ENCODE measurements at places on chromosomes 3 and 15.

DNA sequence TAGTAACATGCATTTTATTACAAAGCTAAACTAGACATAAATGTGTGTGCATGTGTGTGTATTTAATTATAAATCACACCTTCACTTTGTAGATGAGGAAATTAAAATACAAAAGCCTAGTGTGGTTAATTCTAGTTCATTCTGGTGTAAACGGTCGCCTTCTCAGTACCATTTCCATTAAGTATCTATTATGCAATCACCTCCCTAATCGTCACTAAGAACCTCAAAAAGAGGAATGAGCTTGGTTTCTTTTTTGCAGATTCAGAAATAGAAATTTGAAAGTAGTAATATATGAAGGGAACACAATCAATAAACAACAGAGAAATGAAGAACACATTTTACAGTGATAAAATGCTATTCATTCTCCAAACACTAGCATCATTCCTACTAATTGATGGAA is 233.2 kb downstream of the ZBBX start:
- H3K4me3 ChIP-seq = no peak overlapping the region
- no peaks in the 10 kb centered on the region for H3K36me3 ChIP-seq
- no peaks in the 10 kb centered on the region for H3K4me1 ChIP-seq
- no peak overlapping the region for H3K27ac ChIP-seq

DNA sequence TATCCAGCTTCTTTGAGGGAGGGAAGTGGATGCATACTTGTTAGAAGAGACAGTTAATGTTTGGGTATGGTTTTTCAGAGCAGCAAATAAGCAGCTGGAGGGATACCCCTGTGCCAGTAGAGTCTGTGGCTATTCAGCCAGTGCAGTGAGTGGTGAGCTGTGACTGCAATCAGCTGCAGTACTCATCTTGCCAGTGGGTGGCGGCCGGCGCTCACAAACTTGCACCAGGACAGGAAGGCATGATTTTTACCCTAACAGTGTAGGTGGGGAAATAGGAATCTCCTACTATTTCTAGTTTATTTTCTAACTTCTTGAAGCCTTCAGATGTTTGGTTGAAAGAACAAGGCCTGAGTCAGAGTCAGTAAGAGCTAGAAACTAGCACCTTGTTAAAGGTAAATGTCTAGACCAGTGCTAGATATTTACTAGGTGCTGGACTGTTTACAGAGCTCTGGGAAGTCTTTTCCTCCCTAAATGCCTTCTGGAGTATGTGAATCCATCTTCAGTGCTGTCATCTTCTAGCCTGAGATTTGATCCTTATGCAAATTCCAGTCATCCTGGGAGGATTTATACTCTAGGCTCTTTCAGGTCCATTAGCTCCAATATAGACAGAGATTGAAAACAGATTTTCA is 23.6 kb downstream of the TIMP4 start:
- DNase-seq = peak; percentile 85
- no peak overlapping the region for H3K27ac ChIP-seq
- H3K4me3 ChIP-seq = no peak overlapping the region
- H3K27me3 ChIP-seq = no peaks in the 10 kb centered on the region
- no peaks in the 10 kb centered on the region for H3K4me1 ChIP-seq
- no peaks in the 10 kb centered on the region for H3K36me3 ChIP-seq

DNA sequence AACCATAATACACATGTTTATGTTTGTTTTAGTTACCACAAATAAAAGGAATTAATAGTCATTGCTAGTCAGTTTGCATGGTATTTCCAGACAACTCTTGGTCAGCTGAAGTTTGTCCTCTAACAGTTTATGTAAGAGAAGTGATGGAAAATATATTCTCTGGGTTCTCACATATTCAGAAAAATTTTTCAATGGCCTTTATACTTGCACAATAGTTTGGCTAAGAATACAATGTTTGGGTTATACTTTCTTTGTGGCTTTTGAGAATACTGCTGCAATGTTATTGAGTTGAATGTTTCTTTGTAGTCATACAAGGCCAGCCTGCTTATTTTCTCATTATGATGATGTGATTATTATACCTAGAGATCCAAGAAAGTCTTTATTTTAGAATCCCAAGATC is 133.9 kb downstream of the RAP2B start:
- no peaks in the 10 kb centered on the region for H3K36me3 ChIP-seq
- H3K27me3 ChIP-seq = no peaks in the 10 kb centered on the region
- H3K4me3 ChIP-seq = no peak overlapping the region
- no peak for DNase-seq
- H3K27ac ChIP-seq = no peak overlapping the region
- H3K4me1 ChIP-seq = no peaks in the 10 kb centered on the region

DNA sequence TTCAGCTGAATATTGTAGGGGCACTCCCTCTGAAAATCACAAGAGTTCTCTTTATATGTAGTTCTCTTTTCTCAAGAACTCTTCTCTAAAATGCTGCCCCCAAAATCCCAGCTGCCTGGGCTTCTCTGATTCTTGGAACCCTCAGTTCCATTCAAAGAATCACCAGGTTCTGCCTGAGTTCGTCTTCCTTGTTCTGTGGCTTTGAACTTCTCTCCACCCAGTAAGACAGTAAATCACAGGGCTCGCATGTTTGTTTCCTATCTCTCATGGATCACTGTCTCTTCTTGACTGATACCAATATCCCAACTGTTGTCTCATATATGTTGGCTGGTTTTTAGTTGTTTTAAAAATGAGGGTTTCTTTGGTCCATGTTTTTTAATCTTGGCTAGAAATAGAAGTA is 359.5 kb upstream of the CBLB start:
- no peak overlapping the region for H3K4me3 ChIP-seq
- no peaks in the 10 kb centered on the region for H3K27me3 ChIP-seq
- no peak overlapping the region for H3K27ac ChIP-seq
- H3K4me1 ChIP-seq = no peaks in the 10 kb centered on the region
- DNase-seq = no peak

DNA sequence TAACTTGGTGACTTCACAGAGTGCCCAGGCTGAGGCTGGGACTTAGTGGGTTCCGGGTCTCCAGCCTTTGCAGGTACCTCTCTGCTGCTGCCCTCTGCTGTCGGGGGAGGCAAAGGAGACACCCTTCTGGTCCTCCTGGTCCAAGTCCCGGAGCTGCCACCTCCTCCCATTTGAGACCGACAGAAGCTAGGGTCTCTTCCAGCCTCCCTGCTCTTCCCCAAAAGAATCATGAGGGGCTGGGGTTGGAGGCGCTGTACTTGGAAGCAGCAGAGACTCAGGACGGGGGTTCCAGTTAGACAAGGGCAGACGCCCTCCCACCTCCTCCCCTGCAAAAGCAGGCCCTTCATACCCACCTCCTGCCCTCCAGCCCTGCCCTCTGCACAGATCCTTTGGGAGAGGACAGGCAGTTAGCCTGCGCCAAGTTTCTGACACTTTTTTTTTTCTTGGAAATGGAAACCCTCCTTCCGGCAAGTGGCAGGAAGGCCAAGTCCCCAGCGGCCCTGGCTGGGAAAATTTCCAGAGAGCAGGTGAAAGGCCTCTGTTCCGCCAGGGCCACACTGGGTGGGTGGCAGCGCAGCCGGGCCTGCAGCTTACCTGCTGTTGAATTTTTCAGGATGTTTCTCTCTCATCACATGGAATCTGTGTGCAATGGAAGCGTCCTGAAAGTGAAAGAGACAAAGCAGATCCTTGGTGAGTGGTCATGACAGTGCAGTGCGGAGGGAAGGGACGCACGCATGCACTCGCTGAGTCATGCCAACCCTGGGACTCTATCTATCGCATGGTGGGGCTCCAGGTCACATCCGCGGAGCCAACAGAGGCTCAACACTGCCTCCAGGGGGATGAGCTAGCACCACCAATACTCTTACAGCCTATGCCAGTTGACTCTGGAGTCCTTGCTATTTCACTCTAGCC is 119.9 kb downstream of the DGKG start:
- peak; percentile 49 for DNase-seq
- H3K27ac ChIP-seq = no peak overlapping the region
- H3K4me1 ChIP-seq = peaks cover 4% of the 10 kb centered on the region
- no peaks in the 10 kb centered on the region for H3K27me3 ChIP-seq
- peak overlapping the region; percentile 43 for H3K4me3 ChIP-seq

DNA sequence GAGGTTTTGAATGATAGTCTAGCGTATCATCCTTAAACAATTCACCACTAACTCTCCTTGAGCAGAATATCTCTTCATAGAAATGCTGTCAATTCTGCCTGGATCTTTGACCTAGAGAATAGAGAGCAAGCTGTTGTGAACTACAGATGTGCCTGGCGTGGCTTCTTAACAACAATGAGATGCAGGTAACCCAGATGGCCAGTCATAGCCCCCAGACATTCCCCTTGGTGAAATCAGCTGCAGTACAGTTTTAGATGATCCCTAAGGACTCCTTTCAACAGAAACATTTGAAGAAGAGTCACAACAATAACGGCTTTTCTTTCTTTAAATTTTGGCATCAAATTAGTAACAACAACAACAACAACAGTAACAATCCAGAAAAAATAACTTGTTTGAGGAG is 1041.3 kb downstream of the ROBO1 start:
- no peak overlapping the region for H3K27ac ChIP-seq
- DNase-seq = no peak
- H3K4me3 ChIP-seq = no peak overlapping the region

- no peak overlapping the region for H3K4me3 ChIP-seq
- H3K4me1 ChIP-seq = no peaks in the 10 kb centered on the region
- DNase-seq = no peak
- no peak overlapping the region for H3K27ac ChIP-seq
Observed at GRCh38 chr15:66006986-66007385, 137.7 kb downstream of the RAB11A start.

- H3K27me3 ChIP-seq = no peaks in the 10 kb centered on the region
- H3K27ac ChIP-seq = no peak overlapping the region
- peak; percentile 33 for DNase-seq
- H3K4me3 ChIP-seq = no peak overlapping the region
Observed at GRCh38 chr15:61119556-61119955, 109.5 kb downstream of the RORA start.

- peak overlapping the region; percentile 100 for H3K4me3 ChIP-seq
- H3K27me3 ChIP-seq = no peaks in the 10 kb centered on the region
- peak overlapping the region; percentile 72 for H3K27ac ChIP-seq
- H3K4me1 ChIP-seq = peaks cover 19% of the 10 kb centered on the region
- H3K36me3 ChIP-seq = no peaks in the 10 kb centered on the region
- peak; percentile 68 for DNase-seq
Observed at GRCh38 chr3:37862219-37862902, 681 bp downstream of the CTDSPL start.

- H3K27ac ChIP-seq = peak overlapping the region; percentile 9
- H3K4me3 ChIP-seq = no peak overlapping the region
- H3K36me3 ChIP-seq = no peaks in the 10 kb centered on the region
- peaks cover 3% of the 10 kb centered on the region for H3K4me1 ChIP-seq
- H3K27me3 ChIP-seq = no peaks in the 10 kb centered on the region
Observed at GRCh38 chr15:31062310-31062847, 39.1 kb downstream of the TRPM1 start.

- no peaks in the 10 kb centered on the region for H3K36me3 ChIP-seq
- H3K27me3 ChIP-seq = no peaks in the 10 kb centered on the region
- no peak for DNase-seq
- H3K27ac ChIP-seq = no peak overlapping the region
- H3K4me1 ChIP-seq = no peaks in the 10 kb centered on the region
Observed at GRCh38 chr3:27171113-27171512, 198.1 kb downstream of the NEK10 start.

DNA sequence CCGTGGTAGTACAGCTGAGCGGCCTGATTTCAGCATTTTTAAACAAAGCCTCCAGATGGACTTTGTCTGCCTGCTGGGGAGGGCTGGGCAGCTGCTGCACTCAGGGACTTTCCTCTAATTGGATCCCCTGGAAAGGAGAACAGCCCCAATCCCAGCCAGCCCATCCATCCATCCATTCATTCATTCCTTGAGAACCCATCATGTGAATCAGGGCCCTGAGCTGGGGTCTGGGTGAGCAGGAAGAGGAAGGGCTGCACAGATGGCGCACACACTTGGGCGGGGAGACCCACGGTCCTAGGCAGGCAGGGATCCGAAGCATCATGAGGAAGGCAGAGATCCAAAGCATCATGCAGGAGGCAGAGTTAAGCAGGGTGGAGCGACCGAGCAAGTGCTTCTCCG is 45.7 kb downstream of the TPRA1 start:
- no peaks in the 10 kb centered on the region for H3K27me3 ChIP-seq
- H3K4me3 ChIP-seq = no peak overlapping the region
- H3K36me3 ChIP-seq = no peaks in the 10 kb centered on the region
- peak; percentile 31 for DNase-seq
- no peak overlapping the region for H3K27ac ChIP-seq
- peaks cover 6% of the 10 kb centered on the region for H3K4me1 ChIP-seq

- peaks cover 3% of the 10 kb centered on the region for H3K4me1 ChIP-seq
- H3K36me3 ChIP-seq = no peaks in the 10 kb centered on the region
- no peak overlapping the region for H3K4me3 ChIP-seq
- H3K27me3 ChIP-seq = no peaks in the 10 kb centered on the region
- H3K27ac ChIP-seq = no peak overlapping the region
Observed at GRCh38 chr3:156619376-156619775, 55.0 kb upstream of the TIPARP start.

DNA sequence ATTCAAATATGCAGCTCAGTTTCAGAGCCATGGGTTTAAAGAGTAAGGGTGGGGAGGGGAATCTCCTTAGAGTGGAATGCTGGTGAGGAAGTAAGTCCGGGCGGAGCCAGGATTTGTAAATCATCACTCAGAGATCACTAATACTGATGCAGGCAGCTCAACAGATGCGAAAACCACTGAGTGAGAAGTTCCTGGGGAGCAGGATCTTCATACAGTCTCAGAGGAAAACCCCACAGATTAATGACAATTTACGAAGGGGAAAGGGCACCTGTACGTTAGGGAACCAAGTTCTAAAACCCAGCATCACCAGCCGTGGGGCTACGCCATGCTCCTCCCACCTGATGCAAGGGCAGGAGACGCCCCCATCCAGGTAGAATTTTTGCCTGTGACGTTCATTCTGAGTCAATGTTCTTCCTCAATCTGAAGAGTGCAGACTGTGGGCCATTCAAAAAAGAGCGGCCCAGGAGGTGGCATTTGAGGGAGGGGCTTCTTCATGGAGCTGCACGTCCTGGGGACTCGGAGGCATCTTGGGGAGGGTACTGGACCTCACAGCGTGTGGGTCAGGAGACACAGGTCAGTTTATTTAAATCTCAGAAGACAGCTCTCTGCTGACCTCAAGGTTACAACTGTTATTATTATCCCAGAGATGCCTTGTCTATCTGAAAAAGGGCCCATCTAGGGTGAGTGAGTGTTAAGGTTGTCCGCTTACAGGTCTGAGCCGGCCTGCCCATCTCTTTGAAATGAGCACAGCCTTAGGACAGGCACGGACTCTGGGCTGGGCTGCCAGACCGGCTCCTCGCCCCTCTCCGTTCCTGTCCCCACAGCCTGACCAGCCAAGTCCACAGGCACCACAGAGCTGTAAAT is 228.0 kb downstream of the XXYLT1 start:
- no peaks in the 10 kb centered on the region for H3K36me3 ChIP-seq
- H3K27ac ChIP-seq = no peak overlapping the region
- H3K4me3 ChIP-seq = no peak overlapping the region
- DNase-seq = no peak
- no peaks in the 10 kb centered on the region for H3K4me1 ChIP-seq

GRCh38 chr3:78003090-78003489 is 963.2 kb downstream of the ROBO2 start:
- no peaks in the 10 kb centered on the region for H3K36me3 ChIP-seq
- H3K27ac ChIP-seq = no peak overlapping the region
- H3K27me3 ChIP-seq = no peaks in the 10 kb centered on the region
- no peak overlapping the region for H3K4me3 ChIP-seq
- no peaks in the 10 kb centered on the region for H3K4me1 ChIP-seq

GRCh38 chr3:117035745-117036144 is 326.2 kb downstream of the TUSC7 start:
- no peaks in the 10 kb centered on the region for H3K27me3 ChIP-seq
- no peaks in the 10 kb centered on the region for H3K36me3 ChIP-seq
- no peaks in the 10 kb centered on the region for H3K4me1 ChIP-seq
- DNase-seq = peak; percentile 16
- H3K27ac ChIP-seq = no peak overlapping the region
